ENCODE measurements at places on chromosomes 4 and X. TPM values are rescaled to one million over a fixed set of nuclear protein-coding genes. Genes with fewer than 3 reads are reported as not detected.

Gene OTC
- 1.8 TPM for total RNA-seq

Gene UGT2B15
- not detected for total RNA-seq

Gene PRPS2
- total RNA-seq: 12.8 TPM

Gene CC2D2A
- 49.8 TPM for total RNA-seq

Gene H2BW1
- not detected for total RNA-seq

Gene HTR2C
- not detected for total RNA-seq

Gene ARMCX2
- 105 TPM for total RNA-seq

Gene GDPD2
- 0.21 TPM for total RNA-seq

Gene MAPK10
- 55.3 TPM for total RNA-seq

Gene PAGE3
- total RNA-seq: not detected

Gene PPA2
- total RNA-seq: 94.4 TPM

Gene USP27X
- total RNA-seq: 6.9 TPM

Gene ZGRF1
- total RNA-seq: 7.7 TPM

Gene CD38
- total RNA-seq: 4.6 TPM

Gene STOX2
- 4.1 TPM for total RNA-seq

Gene CNKSR2
- not detected for total RNA-seq

Gene GBA3
- total RNA-seq: not detected

Gene MGST2
- total RNA-seq: 37.7 TPM

Gene SOWAHD
- total RNA-seq: not detected

Gene PABPC4L
- 3.3 TPM for total RNA-seq

Gene GRPR
- total RNA-seq: 0.77 TPM

Gene F11
- total RNA-seq: 0.67 TPM

Gene PFKFB1
- total RNA-seq: not detected

Gene PHOX2B
- not detected for total RNA-seq

Gene DUSP21
- not detected for total RNA-seq

Gene ELOVL6
- total RNA-seq: 9.7 TPM

All from uterus (tissue), 4 donors.